ENCODE measurements at places on chromosomes 16 and 17. TPM values are rescaled to one million over a fixed set of nuclear protein-coding genes. Genes with fewer than 3 reads are reported as not detected.

Gene ALDH3A2
- 90.4 TPM for polyA plus RNA-seq

Gene TEX14
- 0.43 TPM for polyA plus RNA-seq

DNA sequence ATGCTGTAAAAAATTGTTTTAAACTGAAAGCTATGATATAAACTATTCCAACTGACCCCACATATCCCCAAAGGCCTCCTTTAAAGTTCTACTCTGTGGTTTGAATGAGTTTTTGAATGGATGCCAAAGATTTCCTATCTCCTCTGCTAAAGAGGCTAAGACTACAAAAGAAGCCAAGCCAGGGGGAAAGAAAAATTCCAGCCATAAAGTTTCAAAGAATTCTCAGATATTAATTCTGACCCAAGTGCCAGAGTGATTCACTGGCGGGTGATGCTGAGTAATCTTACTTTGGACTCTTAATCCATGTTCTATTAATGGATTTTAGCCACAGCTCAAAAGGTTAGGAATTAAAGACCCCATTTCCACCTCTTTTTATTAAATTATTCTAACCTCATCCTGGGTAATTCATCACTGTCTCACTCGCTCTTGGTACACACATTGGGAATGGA lies 60.7 kb downstream of the HS3ST3A1 start:
- no peak for DNase-seq

GRCh38 chr16:2045965-2046892 lies 1.4 kb downstream of the NTHL1 start:
- DNase-seq: no peak

- no peak for DNase-seq
These were observed 14.6 kb upstream of the CSNK1D start for GRCh38 chr17:82287868-82288801.

DNA sequence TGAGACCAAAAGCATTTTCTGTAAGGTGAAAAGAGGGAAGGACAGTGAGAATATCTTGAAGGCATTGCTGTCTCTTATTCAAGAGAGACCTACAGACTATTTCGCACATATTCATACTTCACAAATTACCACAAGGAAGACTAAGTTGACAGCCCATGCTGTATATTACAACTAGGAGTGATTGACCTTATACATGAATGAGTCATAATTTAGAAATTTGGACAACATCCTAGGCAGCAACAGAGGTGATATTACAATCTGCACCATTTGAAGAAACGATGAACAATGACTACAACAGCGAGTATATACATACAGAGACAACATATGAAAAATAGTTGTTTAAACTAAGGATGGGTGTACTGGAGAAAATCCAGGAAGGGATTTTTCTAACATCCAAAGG lies 971.7 kb downstream of the CDH11 start:
- DNase-seq: no peak

DNA sequence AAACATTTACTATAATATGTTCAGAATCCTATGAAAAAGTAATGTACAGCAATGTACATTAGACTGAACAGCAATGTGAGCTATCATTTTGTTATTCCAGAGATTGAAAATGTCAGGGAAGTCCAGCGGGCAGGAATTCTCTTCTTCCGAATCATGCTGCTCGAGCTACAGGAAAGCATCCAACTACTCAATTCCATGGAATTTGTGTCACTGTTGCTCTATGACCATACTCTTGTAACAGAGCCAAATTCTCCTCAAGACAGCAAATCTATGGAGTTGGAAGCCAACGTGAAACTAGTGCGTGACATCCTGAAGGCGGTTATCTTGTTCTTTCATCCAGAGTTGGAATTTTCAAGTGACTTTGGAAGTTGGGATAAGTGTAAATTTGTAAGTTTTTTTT lies 24.8 kb upstream of the NSRP1 start:
- DNase-seq: no peak

DNA sequence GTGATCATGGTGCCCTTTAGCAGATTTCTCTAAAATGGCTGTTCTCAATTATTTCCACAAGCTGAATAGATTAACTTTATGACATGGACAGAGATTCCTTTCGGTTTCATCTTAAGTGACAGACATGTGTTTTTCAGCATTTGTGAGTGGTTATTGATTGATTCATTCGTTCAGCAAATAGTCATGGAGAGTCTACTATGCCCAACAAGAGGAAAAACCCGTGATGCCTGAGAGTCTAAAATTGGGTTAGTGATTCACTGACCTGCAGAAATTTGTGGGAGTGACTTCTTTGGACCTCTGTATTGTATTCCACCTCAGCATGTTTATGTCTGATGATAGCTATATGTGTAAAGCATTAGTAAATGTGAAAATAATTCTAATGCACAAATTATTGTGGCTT lies 28.0 kb upstream of the DUSP14 start:
- DNase-seq: no peak

DNA sequence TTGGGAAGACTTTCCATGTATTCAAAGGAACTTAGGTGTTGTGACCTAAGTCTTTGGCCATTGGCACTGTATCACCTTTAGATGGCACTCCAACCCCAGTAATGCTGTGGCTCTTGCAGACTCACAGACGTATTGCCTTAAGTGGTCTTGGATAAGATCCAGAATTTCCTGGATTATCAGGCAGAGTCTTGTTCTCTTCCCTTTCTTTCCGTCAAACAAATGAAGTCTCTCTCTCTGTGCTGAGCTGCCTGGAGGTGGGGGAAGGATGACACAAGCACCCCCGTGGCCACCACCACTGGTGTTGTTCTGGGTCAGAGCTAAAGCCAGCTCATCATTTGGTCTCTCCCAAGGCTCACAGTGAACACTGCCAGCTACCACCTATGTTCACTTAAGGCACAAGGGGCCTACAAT lies 789.9 kb upstream of the KIF2B start:
- peak; percentile 13 for DNase-seq

DNA sequence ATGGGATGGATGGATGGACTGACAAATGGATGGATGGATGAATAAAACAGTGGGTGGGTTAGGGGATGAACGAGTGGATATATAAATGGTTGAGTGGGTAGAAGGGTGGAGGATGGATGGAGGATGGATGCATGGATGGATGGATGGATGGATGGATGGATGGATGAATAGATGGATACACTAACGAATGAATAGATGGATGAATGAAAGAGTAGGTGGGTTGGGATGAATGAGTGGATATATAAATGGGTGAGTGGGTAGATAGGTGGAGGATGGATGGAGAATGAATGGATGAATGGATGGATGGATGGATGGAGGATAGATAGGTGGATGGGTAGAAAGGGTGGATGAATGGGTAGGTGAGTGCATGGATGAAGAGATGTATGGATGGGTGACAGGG lies 62.1 kb downstream of the CDYL2 start:
- no peak for DNase-seq
